Germinal center (tissue), 1 donor: ENCODE measurements at places on chromosomes 13 and 19.
A peak's percentile ranks its signal among the peaks of the same experiment; 100 is the strongest.

- DNase-seq: no peak
These were observed 1168.4 kb downstream of the SLITRK1 start for GRCh38 chr13:82713687-82714405.

DNA sequence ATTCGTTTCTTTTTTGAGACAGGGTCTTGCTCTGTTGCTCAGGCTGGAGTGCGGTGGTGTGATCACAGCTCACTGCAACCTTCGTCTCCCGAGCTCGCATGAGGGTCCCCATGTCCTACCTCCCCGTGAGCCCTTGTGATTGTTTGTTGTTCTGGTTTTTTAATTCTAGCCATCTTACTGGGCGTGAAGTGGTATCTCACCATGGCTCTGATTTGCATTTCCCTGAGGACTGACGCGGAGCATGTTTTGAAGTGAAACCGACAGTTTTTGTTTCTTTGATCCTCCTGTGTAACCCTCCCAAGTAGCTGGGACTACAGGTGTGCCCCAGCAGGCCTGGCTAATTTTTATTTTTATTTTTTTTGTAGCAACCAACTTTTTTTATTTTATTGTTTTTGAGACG, 21.7 kb downstream of the GNG7 start:
- DNase-seq: peak; percentile 76

- no peak for DNase-seq
These were observed 3.0 kb downstream of the FAM83E start for GRCh38 chr19:48611872-48612271.

DNA sequence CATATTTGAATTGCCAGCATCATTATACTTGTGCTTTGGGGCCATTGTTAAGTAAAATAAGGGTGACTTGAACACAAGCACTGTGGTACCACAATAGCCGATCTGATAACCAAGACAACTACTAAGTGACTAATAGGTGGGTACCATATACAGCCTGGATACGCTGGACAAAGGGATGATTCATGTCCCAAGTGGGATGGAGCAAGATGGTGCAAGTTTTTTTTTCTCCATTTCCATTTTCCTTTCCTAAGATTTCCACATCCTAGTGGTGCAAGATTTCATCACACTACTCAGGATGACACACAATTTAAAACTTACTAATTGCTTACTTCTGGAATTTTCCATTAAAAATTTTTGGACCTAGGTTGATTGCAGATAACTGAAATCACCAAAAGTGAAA, 15.1 kb downstream of the BRCA2 start:
- DNase-seq: no peak

DNA sequence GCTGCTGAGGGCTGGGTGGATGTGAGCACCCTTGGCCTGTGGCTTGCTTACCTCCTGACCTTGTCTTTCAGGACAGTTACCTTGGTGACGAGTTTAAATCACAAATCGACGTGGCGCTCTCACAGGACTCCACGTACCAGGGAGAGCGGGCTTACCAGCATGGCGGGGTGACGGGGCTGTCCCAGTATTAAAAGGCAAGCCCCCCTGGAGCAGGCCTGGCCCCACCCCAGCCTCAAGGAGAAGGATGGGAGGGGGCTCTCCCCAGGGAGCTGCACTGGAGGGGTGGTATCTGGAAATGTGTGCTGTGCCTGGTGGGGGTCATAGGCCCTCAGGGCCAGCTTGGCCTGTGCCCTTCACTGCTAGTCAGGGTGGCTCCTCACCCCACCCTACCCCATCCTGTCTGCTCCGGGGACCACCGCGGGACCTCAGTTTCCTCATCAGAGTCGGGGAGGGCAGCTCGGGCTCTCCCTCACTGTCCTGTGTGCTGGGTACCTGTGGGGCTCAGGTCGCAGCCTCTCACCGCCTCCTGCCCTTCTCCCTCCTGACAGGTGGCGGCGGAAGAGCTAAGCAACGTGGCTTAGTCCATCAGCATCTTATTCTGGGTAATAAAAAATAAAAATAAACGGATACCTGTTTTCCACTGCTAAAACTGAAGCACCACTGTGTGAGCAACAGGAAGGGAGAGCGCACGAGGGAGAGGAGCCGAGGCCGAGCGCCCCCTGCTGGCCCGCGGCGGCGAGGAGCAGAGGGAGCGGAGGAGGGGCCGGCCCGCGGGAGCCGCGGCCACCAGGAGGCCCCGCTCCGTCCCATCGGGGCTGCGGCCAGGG, 29.8 kb downstream of the CERS1 start:
- DNase-seq: peak; percentile 87

- DNase-seq: no peak
These were observed 212.8 kb downstream of the EFNB2 start for GRCh38 chr13:106322628-106323027.

GRCh38 chr19:49937750-49938381, 8.6 kb upstream of the NUP62 start:
- peak; percentile 73 for DNase-seq

- DNase-seq: no peak
These were observed 5.3 kb upstream of the FFAR1 start for GRCh38 chr19:35342430-35342829.

- DNase-seq: peak; percentile 71
These were observed 2.9 kb downstream of the SUPT5H start for GRCh38 chr19:39448271-39448670.

DNA sequence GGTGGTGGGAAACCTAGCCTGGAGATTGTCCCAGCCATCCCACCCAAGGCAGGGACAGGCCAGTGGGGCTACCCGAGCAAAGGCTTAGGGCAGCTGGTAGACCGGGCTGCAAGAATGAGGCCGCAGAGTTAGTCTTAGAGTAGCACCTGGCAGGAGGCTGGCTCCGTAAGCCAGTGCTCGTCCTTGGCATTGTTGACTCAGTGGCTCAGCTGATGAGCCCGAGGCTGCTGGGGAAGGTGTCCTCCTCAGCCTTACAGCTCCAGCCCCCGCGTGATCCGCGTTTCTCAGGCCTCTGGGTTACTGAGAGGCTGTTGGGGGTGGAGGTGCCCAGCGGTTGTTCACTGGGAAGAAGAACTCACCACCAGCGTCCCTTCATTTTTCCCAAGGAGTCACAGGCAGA, 24.7 kb downstream of the PPP1R37 start:
- no peak for DNase-seq

DNA sequence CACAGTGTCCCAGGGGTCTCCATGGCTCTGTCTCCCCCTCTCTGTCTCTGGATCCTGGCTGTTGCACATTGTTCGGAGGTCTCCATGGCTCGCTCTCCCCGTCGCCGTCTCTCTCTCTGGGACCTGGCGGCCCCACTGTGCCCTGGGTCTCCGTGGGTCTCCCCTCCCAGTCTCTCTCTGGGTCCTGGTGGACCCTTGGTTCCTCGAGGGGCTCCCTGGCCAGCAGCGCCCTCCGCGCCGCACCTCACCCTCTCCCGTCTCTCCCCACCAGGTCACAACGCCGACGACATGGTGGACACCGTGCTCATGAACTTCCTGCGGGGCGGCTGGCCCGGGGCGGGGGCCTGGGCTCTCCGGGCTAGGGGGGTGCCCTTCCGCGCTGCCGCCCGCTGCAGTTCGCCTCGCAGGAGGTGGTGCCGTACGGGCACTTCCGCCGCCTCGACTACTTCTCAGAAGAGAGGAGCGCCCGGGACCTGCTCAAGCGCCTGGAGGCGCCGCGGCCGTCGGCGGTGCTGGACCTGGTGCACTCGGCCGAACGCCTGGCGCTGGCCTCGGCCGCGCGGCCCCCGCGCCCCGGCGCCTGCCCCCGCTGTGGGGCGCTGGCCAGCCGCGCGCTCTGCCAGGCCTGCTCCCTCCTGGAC, 29.1 kb downstream of the SIGLEC5 start:
- DNase-seq: peak; percentile 49

- DNase-seq: no peak
These were observed 42.6 kb downstream of the USP12 start for GRCh38 chr13:27128825-27129627.

DNA sequence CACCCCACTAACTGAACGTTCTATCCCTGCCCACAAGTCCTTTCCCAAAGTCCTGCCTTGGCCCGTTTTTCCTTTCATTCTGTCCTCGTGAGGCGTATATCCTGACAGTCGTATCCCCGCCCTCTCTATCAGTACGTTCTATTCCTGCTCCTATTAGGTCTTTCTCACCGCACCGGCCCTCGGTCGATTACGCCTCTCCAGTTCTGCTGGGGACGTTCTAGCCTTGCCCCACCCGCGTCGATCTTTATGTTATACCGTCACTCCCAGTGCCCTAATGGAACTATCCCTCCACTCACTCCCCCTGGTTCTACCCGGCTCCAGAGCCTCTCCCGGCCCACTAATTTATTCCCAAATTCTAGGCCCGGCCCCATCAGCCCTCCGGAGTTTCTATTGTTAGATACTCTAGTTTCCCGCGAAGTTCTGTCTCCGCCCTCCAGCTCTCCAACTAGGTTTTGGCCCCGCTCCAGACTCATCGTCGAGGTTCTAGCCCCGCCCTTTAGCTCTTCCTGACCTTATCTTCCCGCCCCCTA, 2.0 kb downstream of the PLAUR start:
- no peak for DNase-seq

DNA sequence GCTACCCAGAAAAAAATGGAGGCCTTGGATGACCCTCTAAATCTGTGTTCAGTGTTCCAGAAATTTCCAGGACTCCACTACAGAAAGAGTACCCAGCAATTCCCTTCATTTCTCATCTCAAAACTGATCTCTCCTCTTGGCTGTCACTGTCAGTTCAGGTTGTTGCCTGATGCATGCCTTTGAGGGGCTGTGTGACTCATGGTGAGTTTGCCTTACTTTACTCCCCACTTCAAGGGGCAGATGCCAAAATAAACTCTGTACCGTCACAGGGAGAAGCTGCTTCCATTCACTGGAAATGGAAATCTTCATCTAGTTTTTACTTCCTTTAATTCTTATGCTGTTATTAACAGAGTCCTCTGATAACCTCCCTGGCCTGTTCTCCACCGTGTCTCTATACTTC, 1075.0 kb downstream of the DIAPH3 start:
- no peak for DNase-seq

- DNase-seq: no peak
These were observed 69.2 kb downstream of the ZNF100 start for GRCh38 chr19:21698215-21698614.

GRCh38 chr13:40789275-40790153, at the start of gene SLC25A15:
Gene SLC25A15 (plus strand): TSS chr13:40789611. CDS start chr13:40793227, 3,616 bp downstream.
- peak; percentile 87 for DNase-seq

DNA sequence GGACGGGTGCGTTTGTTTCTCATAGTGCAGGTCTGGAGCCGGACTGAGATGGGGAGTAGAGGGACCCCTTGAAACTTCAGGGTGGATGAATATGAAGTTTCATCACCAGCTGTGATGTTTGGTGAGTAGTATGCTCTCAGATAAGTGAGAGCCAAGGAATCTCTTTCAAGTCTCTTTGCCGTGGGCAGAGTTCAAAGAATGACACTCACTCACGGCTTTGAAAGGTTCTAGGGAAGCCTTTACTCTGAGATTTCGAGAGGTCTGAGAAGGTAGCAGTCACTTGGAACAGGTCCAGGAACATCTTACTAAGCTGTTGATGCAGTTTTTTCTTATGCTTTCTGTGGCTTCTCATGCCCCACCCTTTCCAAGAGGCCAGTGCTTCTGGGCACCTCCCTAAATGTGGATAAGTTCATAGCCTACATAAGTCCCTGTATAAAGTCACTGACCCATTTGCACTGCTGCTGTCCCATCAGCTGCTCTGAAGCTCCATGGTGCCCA, at the start of gene IGFL2:
IGFL2 (plus strand) TSS at position 448 of the 498 bp plus-strand sequence; CDS start at position 489, 41 bp downstream.
- DNase-seq: no peak

- DNase-seq: no peak
These were observed 122.3 kb downstream of the B3GLCT start for GRCh38 chr13:31322026-31322425.
